Stimulated activated CD8-positive, alpha-beta memory T cell treated with anti-CD3 and anti-CD28 coated beads, Interleukin-2, amount 100 ng/mL, for 48 hours (primary cell): ENCODE measurements at places on chromosomes 6 and 20.

GRCh38 chr6:33950891-33951889, 147.4 kb upstream of the MLN start:
- no peak for DNase-seq

DNA sequence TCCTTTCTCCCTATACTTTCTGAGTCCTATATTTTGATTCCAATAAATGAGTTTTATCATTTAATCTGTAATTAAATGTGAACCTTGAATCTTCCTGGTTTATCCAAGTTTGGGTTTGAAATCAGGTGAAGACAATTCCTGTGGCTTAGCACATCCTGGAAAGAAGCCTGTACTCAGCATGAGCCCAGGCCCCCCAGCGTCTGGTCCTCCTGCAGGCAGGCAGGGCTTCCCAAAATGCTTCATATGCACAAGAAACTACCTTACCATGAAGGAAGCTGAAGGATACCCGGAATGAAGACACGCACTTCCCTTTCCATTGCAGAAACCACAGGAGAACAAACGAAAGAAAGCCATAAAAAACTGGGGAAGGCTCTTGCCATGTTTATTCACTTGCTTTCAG, 157.4 kb upstream of the PDE10A start:
- no peak for DNase-seq

DNA sequence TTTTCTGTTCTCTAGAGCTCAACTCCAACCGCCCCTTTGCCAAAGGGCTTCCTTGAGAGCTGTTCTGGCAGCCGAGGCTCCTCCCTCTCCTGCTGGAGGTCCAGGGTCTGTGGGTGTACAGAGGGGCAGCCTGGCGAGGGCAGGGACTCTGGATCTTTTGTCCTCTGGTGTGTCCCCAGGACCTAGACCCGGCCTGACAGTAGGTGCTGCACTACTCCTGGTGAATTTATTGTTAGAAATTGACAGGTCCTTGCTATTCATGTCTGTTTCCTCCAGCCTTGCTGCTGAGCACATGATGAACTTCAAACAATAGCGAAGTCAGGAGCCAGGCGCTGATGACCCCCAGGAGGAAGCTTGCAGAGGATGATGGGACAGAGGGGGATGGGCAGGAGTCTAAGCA, 234.7 kb upstream of the SULF2 start:
- no peak for DNase-seq

- no peak for DNase-seq
These were observed 52.8 kb upstream of the UST start for GRCh38 chr6:148693882-148694484.

DNA sequence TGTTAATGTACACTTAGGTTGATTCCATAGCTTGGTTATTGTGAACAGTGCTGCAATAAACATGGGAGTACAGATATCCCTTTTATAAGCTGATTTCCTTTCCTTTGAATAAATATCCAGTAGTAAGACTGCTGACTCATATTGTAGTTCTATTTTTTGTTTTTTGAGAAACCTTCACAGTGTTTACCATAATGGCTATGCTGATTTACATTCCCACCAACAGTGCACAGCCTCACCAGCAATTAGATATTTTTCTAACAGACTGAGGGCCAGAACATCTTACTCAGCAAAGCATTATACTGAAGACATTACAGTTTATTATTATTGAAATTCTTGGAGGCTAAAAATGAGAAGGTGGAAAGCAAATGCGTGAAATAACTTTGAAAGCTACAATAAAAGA, 187.3 kb upstream of the HEY2 start:
- DNase-seq: no peak
